ENCODE measurements at places on chromosomes 13 and 19.
A peak's percentile ranks its signal among the peaks of the same experiment; 100 is the strongest.

DNA sequence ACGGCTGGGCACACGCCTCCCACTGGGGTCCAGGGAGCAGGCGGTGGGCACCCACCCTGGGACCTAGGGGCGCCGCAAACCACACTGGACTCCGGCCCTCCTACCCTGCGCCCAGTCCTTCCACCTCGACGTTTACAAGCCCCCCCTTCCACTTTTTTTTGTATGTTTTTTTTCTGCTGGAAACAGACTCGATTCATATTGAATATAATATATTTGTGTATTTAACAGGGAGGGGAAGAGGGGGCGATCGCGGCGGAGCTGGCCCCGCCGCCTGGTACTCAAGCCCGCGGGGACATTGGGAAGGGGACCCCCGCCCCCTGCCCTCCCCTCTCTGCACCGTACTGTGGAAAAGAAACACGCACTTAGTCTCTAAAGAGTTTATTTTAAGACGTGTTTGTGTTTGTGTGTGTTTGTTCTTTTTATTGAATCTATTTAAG lies 1.6 kb downstream of the JUNB start:
- no peak for DNase-seq

GRCh38 chr13:55160867-55161266 lies 1979.9 kb upstream of the PRR20A start:
- DNase-seq = no peak

- DNase-seq = peak; percentile 46
These were observed 441 bp downstream of the GJB2 start for GRCh38 chr13:20192158-20192835.

- no peak for DNase-seq
These were observed 65.0 kb downstream of the DOCK9 start for GRCh38 chr13:98912846-98913245.

DNA sequence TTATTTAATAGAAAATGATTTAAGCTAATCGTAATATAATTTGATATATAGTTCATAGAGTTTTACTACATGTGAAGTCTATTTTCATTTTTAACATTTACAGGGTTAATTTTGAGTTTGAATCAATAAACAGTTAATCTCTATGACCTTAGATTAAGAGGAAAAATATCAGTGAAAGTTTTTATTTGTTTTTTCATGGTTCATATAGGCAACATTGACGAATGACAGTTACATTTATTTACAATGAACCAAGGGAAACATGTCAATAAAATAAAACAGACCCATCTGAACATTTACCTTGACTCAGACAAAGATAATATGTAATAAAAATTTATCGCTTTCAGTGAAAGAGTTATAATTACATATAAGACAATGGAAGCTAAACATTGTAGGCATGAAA lies 346.6 kb upstream of the SLITRK5 start:
- no peak for DNase-seq

DNA sequence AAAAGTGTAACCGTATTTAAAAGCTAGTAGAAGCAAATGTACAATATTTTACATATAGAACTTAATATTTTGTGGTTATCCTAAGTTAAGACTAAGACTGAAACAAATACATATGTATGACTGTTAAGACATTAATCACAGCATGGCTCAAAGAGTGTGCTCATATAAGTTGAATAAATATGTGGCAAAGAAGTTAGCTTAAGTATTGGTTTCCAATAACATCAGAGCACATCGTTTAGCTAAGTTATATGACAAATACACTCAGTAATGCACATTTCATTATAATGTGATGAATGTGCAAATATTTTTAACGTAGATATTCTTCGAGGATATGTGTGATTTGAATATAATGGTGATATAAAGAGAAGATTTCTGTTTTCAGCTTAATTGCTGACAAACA lies 253.8 kb downstream of the SLITRK5 start:
- no peak for DNase-seq

DNA sequence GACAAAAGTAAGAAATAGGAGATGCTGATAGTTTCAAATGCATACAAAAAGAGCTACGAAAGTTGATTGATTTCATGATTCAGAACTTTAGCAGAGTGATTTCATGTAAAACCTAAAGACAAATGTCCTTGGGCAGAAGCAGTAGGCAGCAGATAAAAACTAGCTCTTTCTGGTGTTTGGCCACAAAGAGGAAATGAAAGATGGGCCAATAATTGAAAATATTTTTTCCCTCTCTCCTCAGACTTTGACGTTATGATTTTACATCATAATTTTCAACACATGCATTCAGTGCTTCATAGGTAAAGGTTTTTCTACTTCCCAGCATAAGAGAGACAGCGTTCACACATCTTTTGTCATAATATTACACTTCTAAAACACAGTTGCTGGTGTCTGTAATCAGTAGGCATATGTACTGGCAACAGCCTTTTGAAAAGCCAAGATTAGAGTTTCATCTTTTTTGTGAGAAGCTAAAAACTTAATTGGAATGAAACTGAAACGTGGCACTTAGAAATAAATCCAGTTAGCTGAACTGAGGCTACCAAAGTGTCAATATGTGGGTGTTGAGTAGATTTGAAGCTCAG lies 9.3 kb downstream of the SCEL start:
- peak; percentile 16 for DNase-seq

GRCh38 chr19:10603873-10604459 lies 16.9 kb upstream of the AP1M2 start:
- DNase-seq = peak; percentile 83

- no peak for DNase-seq
These were observed 1495.0 kb upstream of the PCDH20 start for GRCh38 chr13:62910541-62911060.

GRCh38 chr13:58461217-58461616 lies 829.7 kb downstream of the PCDH17 start:
- no peak for DNase-seq

- no peak for DNase-seq
These were observed 18.2 kb downstream of the ARHGAP33 start for GRCh38 chr19:35793381-35794165.

- DNase-seq = peak; percentile 28
These were observed 3.1 kb upstream of the SPIB start for GRCh38 chr19:50415661-50416033.

DNA sequence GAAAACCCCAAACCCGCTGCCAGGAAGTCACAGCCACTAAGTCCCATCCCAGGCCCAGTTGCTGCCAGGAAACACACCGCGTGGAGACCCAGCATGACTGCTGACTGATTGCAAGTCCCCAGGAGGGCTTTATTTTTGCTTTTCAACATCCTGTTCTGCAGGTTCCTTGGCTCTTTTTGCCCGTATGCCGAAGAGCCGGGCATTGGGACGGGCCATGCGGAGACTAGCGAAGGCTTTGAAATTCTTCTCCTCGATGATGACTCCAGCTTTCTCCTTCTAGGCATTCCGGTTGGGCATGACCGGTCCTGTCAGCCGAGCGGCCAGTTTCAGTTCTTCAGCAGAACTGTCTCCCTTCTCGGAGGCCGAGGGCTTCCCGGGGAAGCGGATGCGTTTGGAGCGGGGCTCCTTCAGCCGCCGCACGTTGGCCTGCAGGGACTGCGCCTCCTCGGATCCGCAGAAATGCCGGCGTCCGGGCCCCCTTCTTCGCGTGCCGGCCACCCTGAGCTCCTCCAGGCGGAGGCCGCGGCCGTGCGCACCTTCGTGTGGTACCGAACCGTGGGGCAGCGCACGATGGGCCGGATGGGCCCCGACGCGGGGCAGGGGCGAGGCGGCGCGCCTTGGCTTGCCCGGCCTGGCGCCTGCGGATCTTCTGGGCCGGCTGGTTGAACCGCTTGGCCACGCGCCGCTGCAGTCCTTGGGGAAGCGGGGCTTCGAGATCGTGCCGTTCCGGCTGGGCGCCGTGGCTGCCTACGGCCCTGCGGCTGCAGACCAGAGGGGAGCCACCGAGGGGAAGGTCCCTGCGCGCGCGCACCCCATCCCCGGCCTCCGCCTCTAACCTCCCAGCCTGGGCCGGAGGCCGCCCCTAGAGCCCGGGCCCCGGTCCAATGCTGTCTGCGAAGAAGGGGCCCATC lies 15.2 kb downstream of the ZSCAN5C start:
- peak; percentile 52 for DNase-seq

DNA sequence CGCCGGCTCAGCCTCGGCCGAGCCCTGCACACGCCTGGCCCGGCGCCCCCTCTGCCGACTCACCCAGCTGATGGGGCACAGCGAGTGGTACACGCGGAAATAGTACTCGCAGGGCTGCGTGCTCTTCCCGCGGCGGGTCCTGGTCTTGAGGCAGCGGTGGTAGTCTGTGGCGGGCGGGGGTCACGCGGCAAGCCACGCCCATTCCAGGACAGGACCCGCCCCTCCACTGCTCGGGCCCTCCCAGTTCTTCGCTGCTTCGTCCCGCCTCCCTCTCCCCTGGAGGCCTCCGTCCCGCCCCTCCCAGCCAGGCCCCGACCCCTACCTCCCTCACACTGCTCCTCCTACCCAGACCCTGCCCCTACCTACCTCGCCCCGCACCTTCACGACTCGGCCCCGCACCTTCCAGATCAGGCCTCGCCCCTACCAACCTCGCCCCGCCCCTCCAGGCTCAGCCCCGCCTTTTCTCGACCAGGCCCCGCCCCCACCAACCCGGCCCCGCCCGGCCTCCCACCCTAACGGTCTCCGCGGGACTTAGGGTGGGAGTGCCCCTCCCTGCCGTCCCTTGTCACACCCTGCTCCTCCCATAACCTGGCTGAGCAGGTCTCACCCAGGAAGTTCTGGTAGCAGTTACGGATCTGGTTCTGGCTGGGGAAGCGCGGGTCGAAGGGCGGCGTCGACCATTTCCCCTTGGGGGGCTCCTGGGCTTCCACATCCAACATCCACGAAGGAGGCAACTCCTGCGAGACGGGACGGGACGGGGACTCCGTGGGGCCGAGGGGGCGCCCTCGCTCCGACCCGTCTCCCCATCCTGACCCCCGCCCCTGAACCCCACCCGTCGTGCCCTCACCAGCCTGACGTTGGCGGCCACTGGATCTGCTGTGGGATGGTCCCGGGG lies 469 bp downstream of the COX6B2 start:
- DNase-seq = peak; percentile 81

GRCh38 chr13:78298657-78299056 lies 304.7 kb downstream of the POU4F1 start:
- DNase-seq = no peak

DNA sequence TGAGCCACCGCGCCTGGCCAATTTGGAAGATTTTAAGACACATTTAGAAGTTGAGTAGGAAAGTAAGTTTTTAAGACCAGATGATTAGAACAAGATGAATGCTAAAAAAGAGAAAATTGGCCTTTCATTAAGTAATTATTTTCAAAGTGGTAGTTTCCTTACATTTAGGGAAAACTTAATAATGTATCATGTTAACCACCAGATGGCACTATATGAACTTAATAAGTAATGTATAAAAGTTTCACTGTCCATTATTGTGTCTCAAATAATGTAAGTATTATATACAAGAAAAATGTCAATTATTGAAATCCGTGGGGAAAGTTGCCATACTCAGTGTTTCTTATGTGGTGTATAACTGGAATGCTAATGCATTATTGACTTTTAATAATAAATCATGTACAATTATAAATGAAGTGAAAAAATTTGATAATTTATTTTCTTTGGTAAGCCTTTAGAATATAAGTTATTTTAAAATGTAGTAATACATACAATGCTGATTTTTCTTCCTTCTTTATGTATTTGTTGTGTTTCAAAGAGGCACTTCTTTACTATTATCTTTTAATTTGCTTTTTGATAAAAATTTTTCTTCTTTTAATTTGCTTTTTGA lies 29.2 kb downstream of the COG6 start:
- peak; percentile 81 for DNase-seq

DNA sequence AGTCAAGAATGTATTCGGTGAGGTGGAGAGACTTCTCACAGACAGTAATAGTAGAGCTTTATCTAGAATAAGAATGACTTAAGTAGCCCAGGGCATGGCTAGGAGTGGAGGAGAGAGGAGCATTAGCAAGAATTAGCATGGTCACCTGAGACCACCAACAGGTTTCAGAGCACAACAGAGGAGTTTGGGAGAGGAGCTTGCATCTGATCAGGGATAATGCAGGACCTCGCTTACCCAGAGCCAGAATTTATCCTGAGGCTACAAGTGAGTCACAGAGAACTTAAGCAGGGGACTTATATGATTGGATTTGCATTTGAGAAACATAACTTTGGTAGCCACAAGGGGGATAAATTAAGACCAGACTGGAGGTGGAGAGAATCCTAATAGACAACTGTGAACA lies 102.1 kb upstream of the FNDC3A start:
- no peak for DNase-seq

DNA sequence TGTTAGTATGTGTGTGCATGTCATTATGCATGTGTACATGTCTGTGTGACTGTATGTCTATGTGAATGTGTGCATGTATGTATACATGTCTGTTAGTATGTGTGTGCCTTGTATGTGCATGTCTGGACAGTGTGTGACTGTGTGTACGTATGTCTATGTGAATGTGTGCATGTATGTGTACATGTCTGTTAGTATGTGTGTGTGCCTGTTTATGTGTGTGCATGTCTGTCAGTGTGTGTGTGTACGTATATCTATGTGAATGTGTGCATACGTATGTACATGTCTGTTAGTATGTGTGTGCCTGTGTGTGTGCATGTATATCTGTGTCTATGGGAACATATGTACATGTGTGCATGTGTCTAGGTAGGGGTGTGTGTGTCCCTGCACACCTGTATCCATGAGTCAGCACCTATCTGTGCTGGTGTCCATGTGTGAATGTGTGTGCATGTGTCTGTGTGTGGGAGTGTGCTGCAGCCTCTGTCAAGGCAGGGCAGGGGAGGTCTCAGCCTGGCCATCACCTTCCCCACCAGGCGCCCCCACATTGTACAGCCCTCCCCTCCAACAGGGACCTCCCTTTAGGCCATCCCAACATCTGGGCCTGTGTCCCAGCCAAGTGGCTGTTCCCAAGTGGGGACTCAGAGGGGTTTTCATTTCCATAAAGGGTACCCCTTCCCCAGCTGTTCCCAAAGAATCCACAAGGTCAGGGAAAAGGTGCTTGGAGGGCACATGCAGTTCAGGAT lies 4.4 kb downstream of the GAS6 start:
- no peak for DNase-seq

DNA sequence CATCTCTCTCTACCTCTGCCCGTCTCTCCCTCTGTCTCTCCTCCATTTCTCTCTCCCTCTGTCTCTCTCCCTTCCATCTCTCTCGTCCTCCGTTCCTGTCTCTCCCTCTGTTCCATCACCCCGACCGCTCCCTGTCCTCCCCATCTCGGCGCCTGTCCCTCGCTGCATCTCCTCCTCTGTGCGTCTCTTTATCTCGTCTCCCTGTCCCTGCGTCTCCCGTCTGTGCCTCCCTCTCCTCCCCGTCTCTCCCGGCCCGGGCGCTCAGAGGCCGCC lies 4.6 kb downstream of the GRIN2D start:
- no peak for DNase-seq

- no peak for DNase-seq
These were observed 389.9 kb downstream of the RFC3 start for GRCh38 chr13:34207872-34208271.

Measured in suppressor macrophage treated with lipopolysaccharide for 1 hour (primary cell).